Lung microvascular endothelial cell (primary cell): ENCODE measurements at places on chromosomes 6 and 20. TPM values are rescaled to one million over a fixed set of nuclear protein-coding genes. Genes with fewer than 3 reads are reported as not detected.
A peak's percentile ranks its signal among the peaks of the same experiment; 100 is the strongest.

DNA sequence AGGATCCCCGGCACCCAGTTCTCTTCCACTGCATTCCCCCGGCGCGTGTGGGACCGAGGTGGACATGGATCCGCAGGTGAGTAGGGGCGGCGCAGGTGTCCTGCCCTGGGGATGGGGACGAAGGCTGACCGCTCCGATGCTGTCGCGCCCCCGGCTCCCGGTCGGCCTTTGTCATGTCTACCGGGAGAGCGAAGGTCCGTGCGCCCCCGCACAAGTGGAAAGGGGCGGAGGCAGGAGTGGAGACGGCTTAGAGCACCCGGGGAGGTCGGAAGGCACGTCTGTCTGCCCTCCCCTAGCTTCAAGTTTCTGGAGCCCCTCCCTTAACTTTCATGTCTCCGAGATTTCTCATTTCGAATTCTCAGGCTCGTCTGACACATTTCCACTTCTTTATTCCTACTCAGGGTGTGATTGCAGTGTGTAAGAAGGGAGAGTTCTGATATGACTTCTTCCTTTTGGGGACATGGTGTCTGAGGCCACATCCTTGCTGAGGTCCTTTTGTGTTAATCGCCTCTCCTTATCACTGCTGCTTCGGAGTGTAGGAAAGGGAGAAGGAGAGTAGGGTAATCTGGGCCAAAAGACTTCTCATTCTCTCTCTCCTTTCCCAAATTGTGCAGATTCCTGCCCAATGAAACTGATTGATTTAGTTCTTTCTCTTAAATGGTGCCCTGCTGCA lies 435 bp downstream of the KIFC1 start:
- peak; percentile 37 for DNase-seq

ABHD16B gene
- total RNA-seq: not detected in 2 replicates

DNA sequence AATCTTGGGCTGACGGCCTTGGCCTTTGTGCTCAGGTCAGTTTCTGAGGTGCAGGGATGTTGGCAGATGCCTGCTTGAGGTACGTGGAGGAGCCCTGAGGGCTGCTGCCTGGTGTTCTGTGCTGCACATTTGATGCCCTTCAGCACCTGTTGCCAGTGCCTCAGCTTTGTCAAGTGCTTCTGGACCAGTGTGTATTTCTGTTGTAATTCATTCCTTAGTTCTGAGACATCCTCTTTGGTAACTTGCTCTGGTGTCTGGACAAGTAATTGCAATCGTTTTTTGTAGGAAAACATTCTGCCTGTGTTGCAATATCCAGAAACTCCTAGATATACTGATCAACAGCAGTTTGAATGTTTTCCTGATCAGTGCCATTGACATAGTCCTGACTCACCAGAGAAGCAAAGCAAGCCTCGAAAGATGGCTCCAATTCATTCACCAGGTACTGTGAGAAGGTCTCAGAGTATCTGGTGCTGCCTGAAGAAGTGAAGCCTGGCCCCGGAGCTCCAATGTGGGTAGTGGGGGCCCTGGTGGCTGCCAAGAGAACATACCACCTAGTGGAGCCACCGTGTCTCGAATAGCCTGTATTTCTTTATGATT lies 26.7 kb downstream of the ZNF337 start:
- DNase-seq: peak; percentile 23

GRCh38 chr6:170091000-170091638 lies 199.8 kb downstream of the DLL1 start:
- DNase-seq: no peak

DNA sequence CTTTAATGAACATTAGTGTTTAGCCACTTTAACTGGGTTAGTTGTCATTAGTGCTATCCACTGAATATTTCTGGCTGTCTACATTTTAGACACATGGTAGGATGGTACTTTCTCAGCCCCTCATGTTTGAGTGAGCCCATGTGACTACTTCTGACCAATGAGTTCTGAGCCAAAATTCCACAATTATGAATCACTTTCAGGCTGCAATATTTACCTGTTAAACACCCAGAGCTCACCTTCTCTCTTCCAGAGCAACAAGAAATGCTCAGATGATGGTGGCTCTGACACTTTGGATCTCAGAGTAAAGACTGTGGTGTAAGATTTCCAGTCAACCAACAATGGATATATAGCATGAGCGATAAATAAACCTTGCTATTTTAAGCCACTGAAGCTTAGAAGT lies 24.8 kb downstream of the SPACA1 start:
- no peak for DNase-seq

GRCh38 chr20:23880417-23880816 lies 869 bp upstream of the CST5 start:
- DNase-seq: no peak

DNA sequence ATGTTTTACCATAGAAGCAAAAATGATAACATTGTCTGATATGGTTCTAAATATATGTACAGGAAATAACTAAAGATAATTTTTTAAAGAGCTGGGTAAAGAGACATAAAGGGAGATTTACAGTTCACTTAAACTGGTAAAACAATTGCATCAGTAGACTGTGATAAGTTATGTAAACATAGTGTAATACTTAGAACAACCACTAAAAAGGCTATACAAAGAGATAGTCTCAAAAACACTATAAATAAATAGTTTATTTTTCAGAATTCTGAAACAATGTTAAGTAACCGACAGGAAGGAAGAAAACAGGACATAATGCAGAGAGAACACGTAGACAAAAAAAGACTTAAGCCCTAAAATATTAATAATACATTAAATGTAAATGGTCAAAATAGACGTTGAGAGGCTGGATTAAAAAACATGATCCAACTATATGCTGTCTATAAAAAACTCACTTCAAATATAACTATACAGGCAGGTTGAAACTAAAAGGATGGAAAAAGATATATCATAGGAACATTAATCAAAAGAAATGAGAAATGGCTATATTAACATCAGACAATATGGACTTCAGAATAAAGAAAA lies 32.7 kb upstream of the ATXN1 start:
- DNase-seq: no peak

CCN2 gene
- total RNA-seq: 191 and 265 TPM in 2 replicates

- DNase-seq: no peak
These were observed 311.0 kb downstream of the CENPW start for GRCh38 chr6:126650931-126651330.

ARFRP1 gene
- total RNA-seq: 22.7 and 31.2 TPM in 2 replicates

RNF144B gene
- total RNA-seq: 10.3 and 32.0 TPM in 2 replicates

GRCh38 chr20:47770935-47771334 lies 14.3 kb downstream of the SULF2 start:
- DNase-seq: no peak

- no peak for DNase-seq
These were observed 46.0 kb downstream of the AFDN start for GRCh38 chr6:167872538-167873210.

ENPP4 gene
- total RNA-seq: 0.40 and 0.87 TPM in 2 replicates

OLIG3 gene
- not detected in 2 replicates for total RNA-seq
